NCI-H2081 treated with DMSO at 0.1 percent for 48 hours (cell line): ENCODE measurements at places on chromosomes 2 and 18.

- no peak for DNase-seq
Observed at GRCh38 chr2:229141424-229142025, 129.6 kb downstream of the PID1 start.

GRCh38 chr2:38533757-38534545 lies 68.8 kb downstream of the HNRNPLL start:
- DNase-seq: no peak

DNA sequence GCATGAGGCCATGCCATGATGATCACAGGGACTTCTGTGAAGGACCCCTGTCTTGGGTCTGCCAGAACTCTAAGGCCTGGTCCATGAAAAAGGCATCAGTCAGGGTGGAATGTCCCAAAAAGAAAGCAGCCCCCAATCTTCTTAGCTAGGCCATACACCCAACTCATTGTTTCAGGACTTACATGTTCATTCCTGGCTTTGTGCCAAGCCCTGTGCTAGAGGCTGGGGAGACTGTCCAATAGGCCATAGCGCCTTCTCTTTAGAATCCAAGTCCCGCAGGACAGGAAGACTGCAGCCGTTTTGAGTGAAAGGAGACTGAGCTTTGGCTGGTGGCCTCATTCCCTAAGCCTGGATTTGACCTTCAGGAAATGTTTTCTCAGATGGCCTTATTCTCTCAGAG lies 247.3 kb downstream of the PRKCE start:
- DNase-seq: no peak

- no peak for DNase-seq
Observed at GRCh38 chr18:11657554-11657953, 31.5 kb upstream of the GNAL start.

DNA sequence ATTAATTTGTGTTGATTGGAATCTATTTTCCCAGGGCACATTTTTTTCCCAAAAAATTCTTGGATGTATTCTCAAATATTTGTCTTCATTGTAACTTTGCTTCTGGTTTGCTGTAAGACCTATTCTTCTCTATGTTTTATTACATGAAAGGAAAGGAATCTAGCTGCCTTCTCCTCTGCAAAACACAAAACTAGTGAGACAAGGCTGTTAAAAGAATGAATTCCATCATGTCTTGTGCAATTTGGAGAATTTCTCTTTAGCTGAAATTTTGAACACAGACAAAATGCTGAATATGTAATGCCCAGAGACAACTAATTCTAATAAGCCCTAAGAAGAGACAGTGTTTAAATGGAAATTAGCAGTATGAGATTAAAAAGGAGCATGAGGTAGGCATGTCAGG lies 275.9 kb downstream of the CDH20 start:
- DNase-seq: no peak

- DNase-seq: no peak
Observed at GRCh38 chr2:196293751-196294515, 122.6 kb upstream of the STK17B start.

GRCh38 chr18:76708722-76709353 lies 113.5 kb upstream of the ZNF236 start:
- DNase-seq: no peak

DNA sequence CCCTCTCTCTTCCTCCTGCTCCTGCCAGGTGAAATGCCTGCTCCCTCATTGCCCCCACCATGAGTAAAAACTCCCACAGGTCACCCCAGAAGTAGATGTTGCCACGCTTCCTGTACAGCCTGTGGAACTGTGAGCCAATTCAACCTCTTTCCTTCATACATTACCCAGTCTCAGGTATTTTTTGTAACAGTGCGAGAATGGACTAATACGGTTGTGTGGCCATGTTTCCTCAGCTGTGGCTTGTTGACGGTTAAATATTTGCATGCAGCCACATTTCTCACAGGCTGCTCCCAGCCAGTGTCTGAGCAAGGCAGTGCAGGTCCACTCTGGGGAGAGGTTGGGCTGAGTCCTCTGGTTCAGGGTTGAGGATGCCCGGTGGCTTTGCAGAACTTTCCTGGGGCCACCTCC lies 27.8 kb upstream of the COPS8 start:
- no peak for DNase-seq

GRCh38 chr18:25597476-25597875 lies 245.5 kb upstream of the ZNF521 start:
- no peak for DNase-seq

- DNase-seq: no peak
Observed at GRCh38 chr18:45553723-45554388, 61.4 kb upstream of the SLC14A2 start.
